ENCODE measurements at places on chromosomes 2 and 18.

DNA sequence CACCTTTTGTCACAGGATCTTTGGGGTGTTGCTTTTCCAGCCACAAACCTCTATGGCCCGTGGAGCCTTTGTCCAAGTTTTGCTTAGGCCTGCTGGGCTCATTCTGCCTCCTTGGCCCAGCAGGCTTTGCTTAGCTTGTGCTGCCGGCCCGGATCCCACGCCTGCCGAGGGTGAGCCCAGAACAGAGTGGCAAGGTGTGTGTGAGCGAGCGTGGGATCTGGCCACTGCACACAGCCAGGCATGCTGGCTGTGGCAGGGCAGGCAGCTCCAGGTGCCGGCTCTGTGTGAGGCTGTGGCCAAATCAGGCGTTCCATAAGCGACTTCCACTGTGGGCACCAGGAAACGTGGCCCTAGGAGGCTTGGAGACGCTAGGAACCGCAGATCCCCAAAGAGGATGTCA, 97.5 kb downstream of the ATP9B start:
- DNase-seq, result no peak

DNA sequence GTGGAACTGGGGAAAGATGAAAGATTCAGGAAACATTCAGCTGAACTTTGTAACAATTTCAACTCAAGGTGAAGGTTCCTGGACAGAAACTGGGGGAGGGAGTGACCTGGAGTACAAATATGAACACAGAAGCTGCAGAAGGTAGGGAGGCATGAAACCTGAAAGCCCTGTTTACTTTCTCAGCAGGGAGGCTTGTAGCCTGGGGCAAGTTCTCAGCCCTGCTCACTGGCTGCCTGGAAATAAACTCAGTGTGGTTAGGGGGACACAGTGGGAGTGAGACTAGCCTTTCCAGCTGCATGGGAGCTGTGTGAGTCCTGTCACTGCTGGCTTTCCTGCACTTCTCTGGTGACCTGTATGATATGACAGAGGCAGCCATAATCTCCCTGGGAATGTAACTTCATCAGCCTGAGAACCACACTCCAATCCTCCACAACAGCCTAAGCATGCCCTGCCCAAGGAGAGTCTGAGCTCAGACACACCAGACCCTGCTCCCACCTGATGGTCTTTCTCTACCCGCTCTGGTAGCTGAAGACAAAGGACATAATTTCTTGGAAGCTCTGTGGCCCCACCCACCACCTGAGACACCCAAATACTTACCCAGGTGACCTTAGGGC, 77.0 kb downstream of the ZSWIM2 start:
- DNase-seq, result no peak

DNA sequence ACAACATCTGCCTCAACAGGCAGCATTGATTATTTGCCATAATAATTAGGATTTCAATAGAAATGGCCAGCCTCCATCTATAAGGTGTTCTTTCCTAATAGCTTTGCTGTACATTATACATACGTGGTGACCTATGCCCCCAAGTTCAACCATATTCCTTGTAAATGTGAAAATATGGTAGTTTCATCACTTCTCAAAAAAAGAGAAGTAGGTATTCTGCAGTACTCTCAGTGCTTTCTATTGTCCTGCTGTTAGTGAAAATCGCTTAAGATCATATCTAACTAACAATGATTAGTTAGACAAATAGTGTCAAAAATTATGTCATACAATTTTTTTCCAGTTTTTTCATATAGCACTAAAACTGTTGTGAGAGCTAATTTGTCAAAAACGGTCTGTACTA, 79.6 kb downstream of the SLC4A10 start:
- no peak for DNase-seq

GRCh38 chr18:43812627-43813026, 535.3 kb upstream of the SYT4 start:
- DNase-seq, result no peak

DNA sequence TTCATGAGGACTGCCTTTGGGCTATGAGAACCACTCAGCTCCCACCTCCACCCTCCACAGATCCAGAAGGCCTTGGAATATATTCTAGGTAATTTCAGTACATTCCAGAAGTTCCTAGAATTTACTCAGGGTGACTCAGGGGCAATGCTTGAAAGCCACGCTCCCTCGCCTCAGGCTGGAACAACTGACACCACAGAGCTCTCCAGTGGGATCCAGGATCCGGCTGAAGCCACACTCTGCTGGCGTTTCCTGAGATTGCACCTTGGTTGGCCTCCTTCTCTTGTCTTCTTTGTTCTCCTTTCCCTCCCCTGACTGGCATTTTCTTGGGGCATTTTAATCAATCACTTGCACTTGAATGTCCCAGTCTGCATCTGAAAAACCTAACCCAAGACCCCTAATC, 92.6 kb upstream of the KCNE4 start:
- no peak for DNase-seq

Measured in stimulated activated CD4-positive, alpha-beta T cell treated with anti-CD3 and anti-CD28 coated beads, Interleukin-15, amount 100 ng/mL, for 1 hour (primary cell).